Dorsolateral prefrontal cortex (tissue), 122 donors: ENCODE measurements at places on chromosomes 1 and 21. TPM values are rescaled to one million over a fixed set of nuclear protein-coding genes. Genes with fewer than 3 reads are reported as not detected.

DNA sequence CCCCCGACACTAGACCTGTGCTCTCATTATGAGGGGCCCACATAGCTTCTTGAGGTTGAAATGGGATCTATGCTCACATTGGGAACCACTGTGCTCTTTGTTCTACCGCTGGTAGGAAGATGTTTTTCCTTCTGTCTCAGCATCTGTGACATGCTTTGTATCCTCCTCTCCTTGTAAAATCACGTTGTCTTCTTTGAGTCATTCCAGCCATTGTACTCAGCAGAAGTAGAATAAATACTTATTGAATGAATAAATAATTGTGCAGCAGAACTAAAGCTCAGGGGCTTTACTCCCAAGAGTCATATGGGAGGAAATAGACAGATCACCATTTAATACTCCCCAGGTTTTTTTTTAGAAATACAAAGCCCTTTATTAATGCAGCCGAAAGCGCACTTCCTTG, 66.3 kb upstream of the EDEM3 start:
- no peak for DNase-seq

- no peak for DNase-seq
Measured at GRCh38 chr1:75174031-75174760, 40.0 kb downstream of the LHX8 start.

DNA sequence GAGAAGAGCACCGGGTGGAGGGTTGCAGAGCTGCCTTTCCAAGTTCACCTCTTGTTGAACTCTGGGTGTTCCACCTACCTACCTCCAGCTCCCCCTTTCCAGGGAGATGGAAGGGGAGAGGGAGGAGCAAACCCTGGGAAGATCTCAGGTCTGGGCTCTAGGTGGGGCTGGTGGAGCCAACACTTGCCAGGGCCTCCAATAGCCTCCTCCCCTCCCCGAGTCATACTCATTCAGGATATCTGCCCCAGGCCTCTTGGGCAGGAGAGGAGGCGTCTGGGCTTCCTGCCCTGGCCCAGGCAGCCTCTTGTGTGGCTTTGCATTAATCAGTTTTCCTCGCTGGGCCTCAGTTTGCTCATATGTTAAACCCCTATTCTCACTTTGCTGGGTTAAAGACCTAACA, 13.4 kb downstream of the RAP1GAP start:
- DNase-seq = no peak

GRCh38 chr1:13828454-13829151, 128.6 kb downstream of the PRDM2 start:
- DNase-seq = no peak

- DNase-seq = no peak
Measured at GRCh38 chr1:33119532-33120217, 38.7 kb downstream of the AZIN2 start.

CFHR1 gene
- not detected for total RNA-seq

PIGR gene
- not detected for total RNA-seq

SLC35A3 gene
- total RNA-seq = 22.9 TPM

HENMT1 gene
- 17.7 TPM for total RNA-seq
